ENCODE measurements at places on chromosomes 16 and 17.

DNA sequence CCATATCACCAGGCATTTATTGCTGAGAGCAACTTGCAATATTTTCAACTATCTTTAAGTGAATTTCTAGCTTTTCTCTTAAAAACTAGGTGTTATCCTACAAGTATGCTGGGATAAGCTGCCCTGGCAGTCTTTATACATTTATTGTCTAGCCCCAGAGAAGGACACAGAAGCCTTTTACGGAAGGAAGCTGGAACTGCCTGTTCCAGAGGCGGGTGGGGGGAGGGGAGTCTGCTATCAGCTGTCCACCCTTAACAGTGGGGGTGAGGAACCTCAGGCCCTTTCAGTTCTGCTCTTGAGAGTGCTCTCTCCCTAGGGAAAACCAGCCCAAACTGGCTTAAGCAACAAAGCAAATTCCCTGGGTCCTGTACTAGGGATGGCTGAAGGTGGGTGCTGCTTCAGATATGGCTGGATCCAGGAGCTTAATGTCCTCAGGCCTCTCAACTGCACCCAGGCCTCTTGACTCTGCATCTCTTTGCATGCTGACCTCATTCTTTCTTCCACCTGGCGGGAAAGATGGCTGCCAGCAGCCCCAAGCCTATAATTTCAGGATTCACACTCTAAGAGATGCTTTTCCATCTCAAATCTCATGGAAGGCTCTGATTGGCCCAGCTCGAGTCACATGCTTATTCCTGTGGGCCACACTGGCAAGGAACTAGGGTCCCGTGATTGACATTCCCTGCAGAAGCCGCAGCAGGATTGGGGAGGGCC lies 16.6 kb downstream of the NAGPA start:
- no peak for DNase-seq

GRCh38 chr17:17021194-17021863 lies 20.9 kb upstream of the MPRIP start:
- no peak for DNase-seq

DNA sequence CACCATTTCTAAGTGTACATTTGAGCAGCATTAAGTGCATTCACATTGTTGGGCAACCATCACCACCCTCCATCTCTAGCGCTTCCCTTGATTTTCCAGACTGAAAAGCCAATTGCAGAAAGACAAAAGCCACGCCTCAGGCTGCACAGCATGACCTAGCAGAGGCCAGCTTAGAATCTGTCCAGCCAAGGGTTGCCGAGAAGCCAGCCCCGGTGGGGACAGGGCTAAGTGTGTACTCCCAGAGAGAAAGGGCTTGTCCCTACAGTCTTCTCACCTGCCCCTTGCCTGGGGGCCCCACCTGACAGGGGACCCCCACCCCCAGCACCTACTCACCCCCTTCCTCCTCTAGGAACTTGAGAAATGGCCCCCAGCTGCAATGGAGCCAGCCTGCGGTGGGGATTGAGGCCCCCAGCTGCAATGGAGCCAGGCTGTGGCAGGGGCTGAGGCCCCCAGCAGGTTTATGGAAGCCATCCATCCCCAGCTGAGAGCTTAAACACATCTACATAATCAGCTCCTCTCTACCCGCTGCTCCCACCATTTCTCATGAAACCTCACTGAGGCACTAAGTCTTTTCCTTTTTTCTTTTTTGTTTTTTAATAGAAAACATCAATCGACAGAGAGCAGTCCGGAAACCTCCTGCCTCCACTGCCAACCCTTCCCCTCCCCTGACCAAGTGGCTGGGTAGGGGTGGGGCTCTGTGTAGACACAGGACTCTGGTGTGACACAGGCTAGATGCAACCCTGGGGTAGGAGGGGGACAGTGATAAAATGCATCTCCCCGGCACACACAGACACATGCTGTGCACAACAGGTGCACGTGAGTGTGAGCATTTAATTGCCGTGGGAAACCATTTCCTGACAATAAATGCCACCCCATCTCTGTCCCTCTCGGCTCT lies 77.9 kb downstream of the CCT6B start:
- DNase-seq = no peak

GRCh38 chr17:32807577-32807976 lies 69.3 kb downstream of the MYO1D start:
- DNase-seq = no peak

GRCh38 chr16:68470461-68471150 lies 22.3 kb upstream of the SMPD3 start:
- DNase-seq = peak; percentile 22

DNA sequence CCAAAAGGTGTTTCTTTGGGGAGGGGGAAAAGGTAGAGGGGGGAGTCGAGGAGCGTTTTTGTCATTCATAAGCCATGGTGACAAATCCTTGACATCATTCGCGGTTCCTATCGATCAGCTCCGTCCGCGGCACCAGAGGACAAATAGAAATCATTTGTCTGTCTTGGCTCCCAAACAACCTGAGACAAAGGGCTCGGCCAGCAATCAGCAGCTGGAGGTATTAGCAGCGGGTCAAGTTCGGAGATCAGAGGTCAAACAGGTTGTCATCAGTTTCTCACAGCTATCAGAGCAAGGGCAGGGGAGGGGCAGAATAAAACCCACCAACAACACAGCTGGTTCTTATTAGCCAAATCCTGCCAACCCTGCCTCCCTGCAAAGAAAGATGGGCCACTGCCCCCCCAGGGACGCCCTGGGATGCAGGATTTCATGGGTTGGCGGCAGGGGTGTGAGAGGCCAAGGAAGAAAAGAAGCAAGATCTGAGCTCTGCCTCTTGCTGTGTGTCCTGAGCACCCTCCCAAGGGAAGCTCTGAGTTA lies 145.3 kb upstream of the LHX1 start:
- no peak for DNase-seq

DNA sequence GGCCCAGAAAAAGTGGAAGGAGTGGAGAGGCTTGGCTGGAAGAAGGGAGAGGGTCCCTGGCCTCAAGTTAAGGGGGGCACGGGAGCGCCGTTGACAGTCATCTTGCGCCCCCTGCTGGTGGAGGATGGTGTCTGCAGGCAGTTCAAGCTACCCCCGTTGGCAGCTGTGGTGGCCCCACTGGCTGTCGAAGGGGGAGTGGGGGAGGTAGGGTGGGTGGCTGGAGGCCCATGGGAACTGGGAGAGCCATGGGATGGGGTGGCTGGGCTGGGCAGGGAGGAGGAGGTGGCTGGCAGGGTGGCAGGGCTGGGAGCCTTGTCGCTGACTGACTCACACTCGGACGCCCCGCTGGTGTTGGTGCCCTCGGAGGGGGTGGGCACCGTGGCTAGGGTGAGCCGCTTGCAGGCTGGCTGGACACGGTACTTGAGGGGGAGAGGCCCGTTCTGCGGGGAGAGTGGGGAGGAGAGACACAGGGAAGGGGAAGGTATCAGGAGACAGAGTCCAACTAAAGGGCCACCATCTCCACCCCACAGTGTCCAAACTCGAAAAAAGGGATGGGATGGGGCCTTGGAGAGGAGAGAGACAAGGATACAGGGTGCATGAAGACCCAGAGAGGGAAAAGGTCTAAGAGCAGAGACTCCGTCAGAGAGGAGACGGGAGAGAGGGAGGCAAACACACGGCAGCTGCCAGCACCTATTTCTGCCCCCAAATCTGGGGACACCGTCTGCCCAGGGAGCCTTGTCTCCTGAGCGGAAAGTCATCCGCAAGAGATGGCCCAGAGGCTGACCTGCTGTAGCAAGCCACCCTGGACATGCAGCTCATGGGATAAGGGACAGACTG lies 5.2 kb downstream of the CISD3 start:
- DNase-seq = no peak

GRCh38 chr16:81799138-81799504 lies 20.0 kb downstream of the PLCG2 start:
- DNase-seq = no peak

DNA sequence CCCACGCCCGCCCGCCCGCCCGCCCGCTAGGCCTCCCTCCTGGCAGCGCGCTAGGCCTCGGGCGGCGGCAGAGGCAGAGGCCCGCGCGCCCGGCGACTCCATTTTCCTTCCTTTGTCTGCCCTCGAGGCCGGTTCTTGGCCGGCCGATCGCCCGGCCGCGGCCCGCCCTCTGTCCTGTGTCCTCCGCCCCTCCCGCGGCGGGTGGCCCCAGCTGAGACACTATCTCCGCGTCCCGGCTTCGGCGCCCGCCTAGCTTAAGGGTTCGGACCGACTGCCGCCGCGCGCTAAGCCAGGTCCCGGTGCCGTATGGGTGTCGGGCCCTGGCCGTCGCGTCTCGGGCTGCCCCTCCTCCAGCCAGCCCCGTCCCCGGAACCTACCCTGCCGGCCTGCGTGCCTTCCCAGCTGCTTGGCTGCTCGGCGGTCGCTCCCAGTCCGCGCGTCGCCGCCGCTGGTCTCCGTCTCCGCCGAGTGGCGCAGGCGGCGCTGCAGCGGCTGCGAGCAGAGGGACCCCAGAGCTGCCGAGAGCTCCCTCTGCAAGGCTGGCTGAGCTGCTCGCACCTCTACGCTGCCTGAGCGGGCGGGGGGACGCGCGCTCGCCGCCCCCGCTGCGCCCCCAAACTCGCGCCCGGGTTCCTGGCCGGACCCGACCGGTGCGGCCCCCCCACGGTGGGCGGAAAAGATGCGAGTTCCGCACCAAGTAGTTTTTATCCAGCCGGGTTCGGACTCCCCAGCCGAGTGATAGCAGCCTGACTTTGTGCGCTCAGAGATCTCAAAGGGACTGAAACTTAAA lies 787 bp downstream of the CTCF start:
- peak; percentile 14 for DNase-seq

- DNase-seq = no peak
Observed at GRCh38 chr16:68469796-68470460, 21.6 kb upstream of the SMPD3 start.

GRCh38 chr16:1493746-1494094 lies 560 bp downstream of the TELO2 start:
- DNase-seq = no peak

DNA sequence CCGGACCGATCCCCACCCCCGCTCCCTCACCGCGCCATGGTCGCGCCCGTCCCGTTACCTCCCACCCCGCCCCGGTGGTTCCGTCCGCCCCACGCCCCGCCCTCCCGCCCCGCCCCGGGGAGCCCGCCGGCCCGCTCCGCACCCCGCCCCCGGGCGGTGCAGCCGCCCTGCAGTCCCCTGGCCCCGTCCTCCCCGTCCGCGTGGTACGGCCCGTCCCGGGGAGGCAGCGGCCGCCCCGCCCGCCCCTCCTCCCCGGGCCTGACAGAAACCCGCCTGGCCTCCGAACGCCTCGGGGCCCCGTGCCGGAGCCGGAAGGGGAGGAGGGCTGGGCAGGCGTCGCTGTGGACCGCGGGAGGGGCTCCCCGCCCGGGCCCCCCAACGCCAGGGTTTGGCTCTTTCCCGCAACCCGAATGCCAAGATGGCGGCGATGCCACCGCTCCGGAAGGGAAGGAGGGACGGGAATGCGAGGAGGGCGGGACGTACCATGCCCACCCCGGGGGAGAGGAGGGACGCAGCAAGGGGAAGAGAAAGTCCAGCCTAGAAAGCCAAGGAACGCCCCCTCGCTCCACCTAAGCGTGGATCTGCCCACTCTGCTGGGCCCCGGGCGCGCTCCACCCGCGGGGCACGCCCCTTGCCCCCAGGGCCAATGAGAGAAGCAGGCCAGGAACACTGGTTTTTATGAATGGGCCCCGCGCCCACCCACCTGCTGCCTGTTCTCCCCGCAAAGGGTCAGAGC lies at the start of gene PIP4K2B:
PIP4K2B (minus strand) TSS at position 56 of the 736 bp plus-strand sequence. CDS start 132 bp downstream, outside the sequence.
- DNase-seq = peak; percentile 92

DNA sequence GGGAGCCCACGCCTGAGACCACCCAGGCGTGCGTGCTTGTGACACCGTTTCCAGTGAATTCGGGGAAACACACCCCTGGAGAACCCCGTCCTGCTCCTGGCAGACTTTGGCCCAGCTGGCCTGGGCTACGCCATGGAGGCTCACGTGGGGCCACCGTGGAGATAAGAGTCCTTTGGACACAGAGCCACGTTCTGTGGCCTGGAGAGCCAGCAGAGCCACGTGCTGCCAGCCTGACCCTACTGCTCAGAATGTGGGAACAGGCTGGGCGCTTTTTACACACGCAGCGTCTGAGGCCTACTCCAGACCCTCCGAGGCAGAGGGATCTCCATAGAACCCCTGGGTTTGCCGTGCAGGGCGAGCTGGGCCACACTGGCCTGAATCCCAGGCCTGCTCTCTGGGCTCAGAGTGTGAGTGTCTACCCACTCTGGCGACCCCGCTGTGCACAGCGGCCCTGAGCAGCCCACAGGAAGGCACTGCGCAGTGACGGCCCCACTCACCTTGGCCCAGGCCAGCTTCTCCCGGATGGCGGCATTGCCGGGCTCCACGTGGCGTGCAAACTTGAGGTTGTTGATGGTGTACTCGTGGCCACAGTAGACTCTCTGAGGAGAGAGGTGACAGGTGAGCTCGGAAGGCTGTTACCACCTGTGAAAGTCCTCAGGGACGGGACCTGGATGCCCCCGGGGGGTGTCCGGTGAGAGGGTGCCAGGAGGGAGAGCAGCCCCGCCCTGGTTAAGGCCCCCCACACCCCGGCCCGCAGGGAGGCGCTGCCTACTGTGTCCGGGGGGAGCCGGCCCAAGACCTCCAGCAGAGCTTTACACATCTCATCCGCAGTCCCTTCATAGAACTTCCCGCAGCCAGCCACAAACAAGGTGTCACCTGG lies 10.0 kb downstream of the HAGH start:
- DNase-seq = no peak

GRCh38 chr17:17570798-17571716 lies 20.5 kb downstream of the PEMT start:
- DNase-seq = no peak

- DNase-seq = no peak
Observed at GRCh38 chr16:68360956-68361355, 50.1 kb downstream of the PRMT7 start.

GRCh38 chr17:28194382-28194781 lies 124.6 kb upstream of the TMEM97 start:
- DNase-seq = no peak

DNA sequence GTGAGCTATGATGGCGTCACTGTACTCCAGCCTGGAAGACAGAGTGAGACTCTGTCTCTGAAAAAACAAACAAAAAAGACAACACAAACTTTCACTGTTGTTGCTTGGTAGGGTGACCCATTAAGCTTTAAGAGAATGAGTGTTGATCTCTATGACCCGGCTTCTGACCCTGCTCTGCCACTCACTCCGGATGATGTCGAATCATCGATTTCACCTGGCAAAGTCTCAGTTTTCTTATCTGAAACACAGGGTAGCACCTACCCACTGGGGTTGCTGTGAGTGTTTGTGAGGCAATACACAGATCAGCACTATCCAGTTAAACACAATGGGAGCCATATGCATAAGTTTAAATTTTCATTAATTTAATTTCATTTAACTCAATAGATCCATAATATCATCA lies 20.6 kb upstream of the IRF8 start:
- no peak for DNase-seq

DNA sequence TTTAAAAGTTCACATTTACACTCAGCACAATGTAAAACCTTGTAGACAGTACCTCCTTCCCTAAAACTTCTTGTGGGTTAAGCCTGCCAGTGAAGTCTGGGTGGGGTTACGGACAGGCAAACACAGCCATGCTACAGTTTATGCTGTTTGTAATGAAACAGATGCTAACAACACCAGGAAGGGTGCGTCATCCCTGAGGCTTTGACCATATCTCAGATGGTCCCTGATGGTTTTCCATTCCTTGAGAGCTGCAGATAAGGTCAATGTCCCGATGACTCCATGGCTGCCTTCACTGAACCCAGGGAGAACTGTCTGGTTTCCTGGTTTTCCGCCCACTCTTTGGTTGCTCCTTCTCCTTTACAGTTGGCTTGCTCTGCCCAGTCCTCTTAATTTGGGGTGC lies 29.1 kb downstream of the GAS7 start:
- DNase-seq = no peak

GRCh38 chr17:7632492-7632894 lies 2.6 kb downstream of the SHBG start:
- no peak for DNase-seq

All from gastrocnemius medialis (tissue), 4 donors.